ENCODE measurements at places on chromosomes 13 and 19.

DNA sequence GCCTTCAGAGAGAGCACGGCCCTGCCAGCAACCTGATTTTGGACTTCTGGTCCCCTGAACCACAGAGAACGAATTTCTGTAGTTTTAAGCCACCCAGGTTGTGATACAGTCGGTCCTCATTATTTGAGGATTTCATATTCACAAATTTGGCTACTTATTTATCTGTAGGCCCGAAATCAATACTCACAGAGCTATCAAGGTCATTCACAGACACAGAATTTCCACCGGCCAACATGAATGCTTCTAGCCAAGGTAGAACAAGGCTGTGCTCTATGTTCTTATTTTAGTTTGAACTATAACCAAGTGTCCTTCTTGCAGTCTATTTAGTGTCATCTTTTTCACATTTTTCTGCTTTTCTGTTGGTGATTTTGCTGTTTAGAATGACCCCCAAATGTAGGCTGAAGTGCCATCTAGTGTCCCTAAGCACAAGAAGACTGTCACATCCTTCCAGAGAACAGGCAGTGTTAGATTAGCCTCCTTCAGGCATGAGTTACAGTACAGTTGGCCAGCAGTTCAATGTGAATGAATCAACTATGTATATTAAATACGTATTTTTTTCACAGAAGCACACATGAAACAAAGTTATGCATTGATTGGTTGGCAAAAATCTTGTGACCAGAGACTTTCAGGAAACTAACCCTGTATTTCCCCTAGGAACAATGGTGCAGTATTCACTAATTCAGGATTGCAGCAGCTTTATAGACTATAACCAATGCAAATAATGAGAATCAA is 63.5 kb downstream of the C13orf42 start:
- no peak for DNase-seq

DNA sequence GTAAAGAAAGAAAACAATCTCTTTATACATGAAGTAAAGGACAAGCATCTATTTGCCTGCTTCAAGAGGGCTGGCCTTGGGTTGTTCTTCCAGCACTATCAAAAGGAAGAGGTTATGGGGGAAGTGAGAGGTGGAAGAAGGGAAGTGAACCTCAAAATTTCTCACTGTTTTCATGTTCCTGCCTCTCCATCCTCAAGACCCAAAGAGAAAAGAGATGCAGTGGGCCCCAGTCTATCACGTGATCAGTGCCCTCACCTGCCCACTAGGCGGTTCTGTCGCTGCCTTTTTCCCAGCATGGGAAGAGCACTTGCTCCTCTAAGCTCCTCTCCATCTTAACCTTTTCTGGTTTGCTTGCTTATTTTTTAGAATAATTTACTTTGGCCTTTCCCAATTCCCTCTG is 6.2 kb upstream of the USP12 start:
- no peak for DNase-seq

- no peak for DNase-seq
Observed at GRCh38 chr19:33377586-33378475, 4.3 kb downstream of the CEBPG start.

- no peak for DNase-seq
Observed at GRCh38 chr13:105816994-105817393, 718.5 kb downstream of the EFNB2 start.

- no peak for DNase-seq
Observed at GRCh38 chr13:97491452-97491851, 57.5 kb downstream of the RAP2A start.

DNA sequence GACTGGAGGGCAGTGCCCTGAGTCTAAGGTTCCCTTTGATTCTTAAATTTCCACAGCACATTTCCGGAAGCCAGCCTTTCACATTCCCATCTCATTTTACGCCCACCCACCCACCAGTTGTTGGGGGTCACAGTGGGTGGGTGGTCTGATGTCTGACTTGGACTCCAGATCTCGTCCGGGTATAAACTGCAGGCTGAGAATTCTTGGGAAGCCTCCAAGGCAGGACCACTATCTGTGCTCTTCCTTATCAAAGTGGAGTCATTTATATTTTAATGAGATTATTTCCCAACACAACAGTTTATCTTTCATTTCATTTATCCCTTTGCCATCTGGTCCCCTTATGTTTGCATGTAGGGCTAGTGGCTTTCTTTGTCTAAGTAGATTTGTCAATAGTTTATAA is 3.6 kb upstream of the FAM124A start:
- no peak for DNase-seq

DNA sequence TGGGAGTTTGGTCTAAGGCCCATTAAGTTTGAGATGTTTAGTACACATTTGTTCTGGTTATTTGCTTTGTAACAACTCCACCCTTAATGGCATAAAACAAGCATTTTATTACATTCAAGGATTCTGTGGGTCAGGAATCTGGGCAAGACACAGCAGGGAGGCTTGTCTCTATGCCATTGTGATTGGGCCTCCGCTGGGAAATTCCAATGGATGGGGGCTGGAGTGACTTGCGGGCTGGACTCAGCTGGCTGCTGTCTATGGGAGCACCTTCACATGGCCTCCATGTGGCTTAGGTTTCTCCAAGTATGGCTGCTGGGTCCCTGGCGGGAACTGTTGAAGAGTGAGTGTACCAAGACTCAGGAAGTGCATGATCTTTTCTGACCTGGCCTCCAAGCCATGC is 159.0 kb downstream of the PAN3 start:
- DNase-seq = no peak

GRCh38 chr13:31385540-31385939 is 185.8 kb downstream of the B3GLCT start:
- DNase-seq = no peak

DNA sequence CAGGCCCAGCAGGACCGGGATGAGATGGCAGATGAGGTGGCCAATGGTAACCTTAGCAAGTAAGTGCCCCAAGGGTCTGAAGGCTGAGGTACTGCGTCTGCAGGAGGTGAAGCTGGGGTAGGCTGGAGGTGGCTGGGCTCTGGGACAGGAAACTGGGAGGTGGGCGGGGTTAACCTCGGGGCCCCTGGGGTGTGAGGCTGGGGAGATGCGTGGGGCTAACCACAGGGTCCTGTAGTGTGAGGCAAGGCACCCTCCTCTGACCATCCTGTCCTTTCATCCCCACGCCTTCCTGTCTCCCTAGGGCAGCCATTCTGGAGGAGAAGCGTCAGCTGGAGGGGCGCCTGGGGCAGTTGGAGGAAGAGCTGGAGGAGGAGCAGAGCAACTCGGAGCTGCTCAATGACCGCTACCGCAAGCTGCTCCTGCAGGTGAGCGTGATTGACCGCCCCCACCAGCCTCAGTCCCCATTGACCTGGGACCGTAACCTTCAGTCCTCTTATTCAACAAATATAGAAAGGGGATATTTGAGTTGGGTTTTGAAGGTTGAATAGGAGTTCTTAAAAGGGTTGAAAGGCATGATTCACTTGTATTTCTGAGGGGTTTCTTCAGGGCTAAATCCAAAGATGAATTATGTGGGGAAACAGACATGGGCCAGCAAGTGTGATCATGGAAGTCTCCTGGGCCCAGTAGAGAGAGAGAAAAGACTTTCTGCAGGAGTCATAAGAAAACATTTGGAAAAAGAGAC is 35.7 kb downstream of the KCNC3 start:
- no peak for DNase-seq

DNA sequence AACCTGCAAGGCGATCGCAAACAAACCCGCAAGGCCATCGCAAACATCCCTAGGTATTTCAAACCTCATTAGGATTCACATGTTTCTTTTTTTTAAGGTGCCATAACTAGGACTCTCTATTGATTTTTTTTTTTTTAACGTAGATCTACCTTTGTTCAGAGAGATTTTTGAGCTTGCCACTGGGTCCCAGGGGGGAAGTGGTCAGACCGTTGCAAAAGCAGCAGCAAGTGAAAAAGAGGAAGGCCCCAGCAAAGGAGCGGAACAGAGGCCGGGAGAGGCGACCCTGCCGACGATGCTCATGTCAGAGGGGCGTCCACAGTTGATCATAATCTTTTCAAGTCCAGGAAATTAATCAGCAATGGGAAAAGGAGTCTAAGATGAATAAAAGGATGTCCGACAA is 32.7 kb upstream of the FLT1 start:
- no peak for DNase-seq

GRCh38 chr13:53100394-53101063 is 71.9 kb downstream of the OLFM4 start:
- no peak for DNase-seq

DNA sequence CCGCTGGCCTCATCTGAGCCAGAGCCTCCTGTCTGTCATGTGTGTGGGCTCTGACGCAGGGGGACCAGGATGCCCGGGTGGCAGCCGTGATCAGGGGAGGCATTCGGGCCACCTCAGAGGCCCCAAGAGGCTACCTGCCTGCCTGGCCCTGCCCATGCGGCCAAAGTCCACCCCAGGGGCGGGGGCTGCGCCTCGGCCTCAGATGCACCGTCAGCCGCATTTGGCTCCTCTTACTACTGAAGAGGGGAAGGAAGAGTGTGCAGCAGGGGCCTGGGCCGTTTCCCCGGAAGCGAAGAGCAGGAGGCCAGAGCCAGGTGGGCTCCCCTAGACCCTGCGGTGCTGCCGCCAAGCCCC is 34.0 kb downstream of the C13orf46 start:
- no peak for DNase-seq

GRCh38 chr19:5477451-5478215 is 22.4 kb downstream of the ZNRF4 start:
- no peak for DNase-seq

GRCh38 chr19:17764348-17764747 is 13.1 kb downstream of the FCHO1 start:
- no peak for DNase-seq

- DNase-seq = no peak
Observed at GRCh38 chr13:92483894-92484293, 742.7 kb upstream of the GPC6 start.

GRCh38 chr13:33108620-33109019 is 92.4 kb downstream of the KL start:
- DNase-seq = peak; percentile 59

Measured in hepatic stellate cell (primary cell).